ENCODE measurements at places on chromosomes 3 and 15.

GRCh38 chr3:179743913-179744312, 91.1 kb downstream of the USP13 start:
- peak; percentile 77 for DNase-seq

- no peak for DNase-seq
These were observed 34.1 kb upstream of the DET1 start for GRCh38 chr15:88580532-88580931.

- DNase-seq = no peak
These were observed 734.2 kb downstream of the MCTP2 start for GRCh38 chr15:94965593-94965992.

DNA sequence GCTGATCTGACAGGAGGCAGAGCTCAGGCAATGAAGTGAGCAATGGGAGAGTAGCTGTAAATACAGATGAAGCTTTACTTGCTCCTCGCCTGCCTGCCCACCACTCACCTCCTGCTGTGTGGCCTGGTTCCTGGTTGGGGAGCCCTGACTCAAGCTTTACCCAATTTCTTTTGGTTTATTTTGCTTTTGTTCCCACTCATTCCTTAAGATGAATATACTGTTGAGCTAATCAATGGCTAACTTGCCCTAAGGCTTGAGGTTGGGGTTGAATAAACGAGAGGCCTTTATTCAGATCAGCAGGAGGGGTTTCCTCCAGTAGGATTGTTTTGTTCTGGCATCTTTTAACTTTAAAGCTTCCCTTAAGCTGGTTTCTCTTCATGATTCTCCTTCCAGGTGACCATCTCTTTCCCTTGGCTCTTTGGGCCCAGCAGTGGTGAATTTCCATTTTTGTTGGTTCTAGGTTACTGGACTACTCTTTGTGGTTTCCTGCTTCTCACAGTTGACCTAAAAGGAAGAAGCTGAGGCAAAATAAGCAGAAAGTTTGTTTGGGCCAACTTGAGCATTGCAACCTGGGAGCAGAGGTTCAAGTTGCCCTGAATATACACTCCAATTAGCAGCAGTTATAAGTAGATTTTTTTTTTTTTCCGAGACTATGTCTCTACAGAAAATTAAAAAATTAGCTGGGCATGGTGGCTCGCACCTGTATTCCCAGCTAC, 44.4 kb downstream of the STARD9 start:
- DNase-seq = peak; percentile 28

DNA sequence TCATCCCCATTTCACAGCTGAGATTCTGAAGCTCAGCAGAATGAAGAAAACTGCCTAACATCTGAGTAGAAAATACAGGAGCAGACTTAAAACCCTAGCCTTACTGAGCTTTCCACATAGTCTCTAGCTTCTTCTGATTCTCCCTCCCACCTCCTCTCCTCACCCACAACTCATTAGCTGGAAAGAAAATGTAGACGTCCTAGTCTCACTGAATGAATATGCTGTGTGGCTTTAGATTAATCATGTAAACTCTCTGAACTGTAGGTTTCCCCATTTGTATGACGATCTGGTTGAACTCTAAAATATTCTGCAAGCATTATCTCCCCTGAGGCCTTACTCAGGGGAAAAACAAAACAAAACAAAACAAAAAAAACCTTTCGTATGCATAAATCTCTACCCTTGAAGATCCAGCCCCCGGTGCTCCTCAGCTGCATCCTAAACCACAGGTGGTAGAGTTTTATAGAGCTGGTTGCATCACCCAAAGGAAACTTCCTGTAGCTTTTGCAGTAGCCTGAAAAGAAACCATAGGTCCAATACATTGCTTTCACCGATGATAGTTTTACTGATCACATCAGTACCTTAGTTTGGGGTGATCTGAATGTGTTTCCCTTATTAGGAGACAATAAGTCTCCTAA, 40.6 kb downstream of the FOXB1 start:
- DNase-seq = peak; percentile 7

DNA sequence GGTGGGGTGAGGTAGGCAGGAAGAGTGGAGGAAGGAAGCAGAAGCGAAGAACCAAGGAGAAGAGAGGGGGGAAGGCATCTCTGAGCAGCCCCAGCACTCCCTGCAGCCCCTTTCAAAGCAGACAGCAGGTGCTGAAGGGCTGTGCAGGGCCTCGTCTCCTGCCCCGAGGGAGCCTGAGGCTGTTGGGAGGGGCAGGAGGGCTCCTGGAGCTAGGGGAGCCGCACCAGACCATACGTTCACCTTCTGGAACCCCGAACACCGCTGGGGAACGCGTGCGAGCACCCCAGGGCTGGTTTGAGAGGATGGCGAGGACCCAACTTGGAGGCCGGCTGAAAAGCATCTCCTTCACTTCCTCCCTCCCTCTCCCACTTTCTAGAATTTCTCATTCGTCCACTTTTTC, 259.8 kb downstream of the FAM43A start:
- DNase-seq = no peak

GRCh38 chr3:28139288-28139687, 102.1 kb upstream of the CMC1 start:
- no peak for DNase-seq

DNA sequence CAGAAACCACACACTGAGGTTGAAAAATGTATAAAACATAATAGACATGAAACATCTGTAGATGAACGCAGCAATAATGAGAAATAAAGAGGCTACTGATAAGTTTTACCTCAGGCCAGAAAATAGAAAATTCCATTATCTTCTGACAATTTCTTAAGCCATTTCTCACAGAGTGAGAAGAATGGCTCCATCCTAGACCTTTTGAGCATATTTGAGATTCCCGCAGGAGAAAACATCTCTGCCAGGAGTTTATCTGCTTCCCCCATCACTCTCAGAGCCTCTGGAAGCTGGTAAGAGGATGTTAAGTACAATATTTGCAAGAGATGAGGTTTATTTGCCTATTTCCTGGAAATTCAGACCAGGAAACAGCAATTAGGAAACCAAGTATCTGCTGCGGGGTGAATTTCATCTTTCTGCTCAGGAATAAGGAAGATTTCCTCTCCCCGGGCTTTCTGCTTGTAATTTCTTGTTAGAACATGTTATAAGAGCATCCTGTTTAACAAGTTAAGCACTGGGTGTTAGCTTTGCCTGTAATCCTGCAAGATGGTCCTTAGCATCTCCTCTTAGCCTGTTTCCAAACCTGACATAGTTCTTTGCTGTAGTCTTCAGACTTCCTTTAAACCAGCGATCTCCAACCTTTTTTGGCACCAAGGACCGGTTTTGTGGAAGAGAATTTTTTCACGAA, 54.8 kb downstream of the ATP13A4 start:
- DNase-seq = no peak

- DNase-seq = no peak
These were observed 22.1 kb downstream of the CLEC3B start for GRCh38 chr3:45048244-45048643.

- DNase-seq = no peak
These were observed 336.7 kb upstream of the ZNF717 start for GRCh38 chr3:76122007-76122406.

- no peak for DNase-seq
These were observed 23.9 kb upstream of the HEG1 start for GRCh38 chr3:125079675-125080045.

DNA sequence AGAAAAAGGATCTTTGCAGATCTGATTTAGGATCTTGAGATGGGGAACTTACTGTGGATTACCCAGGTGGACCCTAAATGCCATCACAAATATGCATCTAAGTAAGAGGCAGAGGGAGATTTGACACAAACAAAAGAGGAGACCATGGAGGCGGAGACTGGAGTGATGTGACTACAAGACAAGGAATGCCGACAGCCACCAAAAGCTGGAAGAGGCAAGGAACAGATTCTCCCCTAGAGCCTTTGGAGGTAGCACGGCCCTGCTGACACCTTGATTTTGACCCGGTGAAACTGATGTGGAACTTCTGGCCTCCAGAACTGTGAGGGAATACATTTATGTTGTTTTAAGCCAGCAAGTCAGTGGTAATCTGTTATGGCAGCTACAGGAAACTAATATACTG, 44.0 kb downstream of the GASK1A start:
- no peak for DNase-seq

DNA sequence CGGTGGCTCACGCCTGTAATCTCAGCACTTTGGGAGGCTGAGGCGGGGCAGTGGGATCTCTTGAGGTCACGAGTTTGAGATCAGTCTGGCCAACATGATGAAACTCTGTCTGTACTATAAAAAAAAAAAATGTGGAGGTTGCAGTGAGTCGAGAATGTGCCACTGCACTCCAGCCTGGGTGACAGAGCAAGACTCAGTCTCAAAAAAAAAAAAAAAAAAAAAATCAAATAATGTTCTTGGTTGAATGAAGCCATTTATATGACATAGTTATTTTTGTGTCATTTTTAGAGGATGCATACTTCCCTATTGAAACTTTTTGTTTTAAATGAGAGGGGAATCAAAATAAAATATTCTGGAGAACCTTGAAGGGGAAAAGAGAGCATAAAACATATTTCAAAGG, 3.1 kb downstream of the HMCES start:
- no peak for DNase-seq

- DNase-seq = no peak
These were observed 132.3 kb downstream of the GABRB3 start for GRCh38 chr15:26640601-26641000.

DNA sequence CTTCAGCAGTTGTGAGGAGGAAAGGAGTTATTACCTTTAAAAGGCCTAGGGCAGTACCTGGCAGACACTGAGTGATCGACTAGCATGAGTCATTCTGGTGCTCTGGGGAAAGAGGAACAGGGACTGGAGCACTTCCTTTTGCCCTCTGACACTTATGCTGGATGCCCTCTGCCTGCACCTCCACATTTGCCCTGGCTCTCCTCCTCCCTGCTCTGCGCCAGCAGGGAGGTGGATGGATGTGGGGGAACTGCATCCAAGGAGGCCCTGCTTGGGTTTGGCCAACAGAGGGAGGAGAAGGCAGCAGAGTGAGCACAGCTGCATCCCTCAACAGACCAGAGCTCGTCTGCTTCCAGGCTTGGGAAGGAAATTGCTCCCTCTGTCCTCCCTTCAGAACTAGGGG, 75.0 kb downstream of the SEMA5B start:
- peak; percentile 24 for DNase-seq

- DNase-seq = peak; percentile 75
These were observed 6.9 kb downstream of the PLCH1 start for GRCh38 chr3:155737844-155738460.

GRCh38 chr3:140610544-140610943, 67.3 kb upstream of the TRIM42 start:
- no peak for DNase-seq

GRCh38 chr15:92078270-92078669, 224.8 kb downstream of the SLCO3A1 start:
- DNase-seq = no peak

GRCh38 chr3:149460117-149460516, 14.4 kb upstream of the TM4SF4 start:
- no peak for DNase-seq

DNA sequence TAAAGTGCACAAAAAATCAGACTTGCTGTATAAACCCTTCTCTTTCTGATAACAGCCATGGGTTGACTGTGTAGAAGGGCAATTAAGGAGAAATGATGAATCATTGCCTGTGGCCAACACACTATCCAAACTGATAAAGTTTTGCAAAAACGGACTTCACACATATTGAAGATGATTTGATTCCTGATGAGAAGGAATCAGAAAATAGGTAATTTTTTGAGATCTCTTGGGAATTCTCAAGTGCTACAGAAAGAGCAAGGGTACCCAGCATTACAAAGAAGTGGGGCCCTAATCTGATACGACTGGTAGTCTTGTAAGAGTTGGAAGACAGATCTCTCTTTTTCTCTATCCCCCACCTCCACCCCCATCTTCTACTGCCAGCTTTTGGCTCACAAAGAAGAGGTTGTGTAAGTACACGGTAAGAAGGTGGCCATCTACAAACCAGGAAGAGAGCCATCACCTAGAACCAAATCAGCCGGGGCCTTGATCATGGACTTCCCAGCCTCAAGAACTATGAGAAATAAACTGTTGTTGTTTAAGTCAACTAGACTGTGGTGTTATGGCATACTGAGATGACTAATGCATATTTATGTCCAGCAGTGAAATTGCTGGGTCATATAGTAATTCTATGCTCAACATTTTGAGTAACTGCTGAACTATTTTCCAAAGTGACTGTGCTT, 254.7 kb downstream of the EDEM1 start:
- no peak for DNase-seq
